PC-9 (cell line): ENCODE measurements at places on chromosomes 2 and 18. TPM values are rescaled to one million over a fixed set of nuclear protein-coding genes. Genes with fewer than 3 reads are reported as not detected.

DNA sequence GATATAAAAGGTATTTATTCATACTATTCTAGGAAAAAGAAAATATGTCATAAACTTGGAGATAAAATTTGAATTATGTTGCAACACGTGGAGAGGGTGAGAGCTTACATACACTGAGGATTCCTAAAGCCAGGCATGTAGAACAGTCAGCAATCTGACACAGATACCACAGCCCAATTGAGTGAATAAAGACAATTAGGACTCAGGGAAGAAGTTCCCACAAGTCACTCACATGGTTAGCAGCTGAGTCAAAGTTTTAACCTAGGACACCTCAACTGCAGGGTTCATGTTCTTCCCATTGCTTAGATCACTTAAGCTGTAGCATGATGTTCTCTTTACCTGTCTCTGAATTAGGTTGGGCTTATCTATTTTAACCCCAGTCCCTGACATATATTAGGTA lies 189.5 kb downstream of the CMPK2 start:
- no peak for DNase-seq

- no peak for DNase-seq
These were observed 10.5 kb downstream of the IL1R2 start for GRCh38 chr2:102002228-102002627.

- DNase-seq = no peak
These were observed 78.0 kb downstream of the SOWAHC start for GRCh38 chr2:109692013-109692743.

- no peak for DNase-seq
These were observed 16.3 kb downstream of the SIX3 start for GRCh38 chr2:44957656-44958327.

DNA sequence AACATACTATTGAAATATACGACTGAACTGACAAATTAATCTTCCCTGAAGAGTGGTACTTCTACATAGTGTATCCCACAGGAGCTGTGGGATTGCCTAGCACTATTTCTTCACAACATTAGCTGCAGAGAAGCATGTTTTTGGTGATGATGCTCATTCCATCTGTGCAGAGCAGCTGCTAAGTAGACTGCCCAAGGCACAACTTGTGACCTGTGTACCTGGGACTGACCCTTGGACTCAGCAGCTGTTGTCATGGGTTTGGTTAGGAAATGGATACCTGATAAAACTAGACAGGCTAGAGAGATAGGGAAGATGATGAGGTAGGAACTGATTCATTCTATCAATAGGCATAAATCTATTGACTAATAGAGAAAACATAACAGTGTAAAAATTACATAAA lies 1204.0 kb downstream of the DSC3 start:
- DNase-seq = no peak

- no peak for DNase-seq
These were observed 87.7 kb upstream of the DYNAP start for GRCh38 chr18:54503131-54503894.

DNA sequence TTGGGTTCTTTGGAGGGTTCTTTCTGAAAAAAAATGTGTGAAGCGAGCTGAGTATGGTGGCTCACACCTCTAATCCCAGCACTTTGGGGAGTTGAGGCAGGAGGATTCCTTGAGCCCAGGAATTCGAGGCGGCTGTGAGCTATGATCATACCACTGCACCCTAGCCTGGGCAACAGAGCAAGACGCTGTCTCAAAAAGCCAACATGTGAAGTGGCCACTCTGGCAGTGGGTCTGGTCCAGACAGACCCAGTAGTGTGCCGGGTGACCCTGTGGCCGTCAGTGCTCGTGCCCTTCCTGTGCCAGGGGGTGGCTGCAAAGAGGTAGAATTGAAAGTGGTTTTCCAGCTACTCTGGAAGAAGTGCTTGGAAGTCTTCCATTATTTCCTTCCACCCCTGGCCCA lies 11.6 kb downstream of the KLF11 start:
- no peak for DNase-seq

- DNase-seq = no peak
These were observed 394.1 kb upstream of the ATP5MC3 start for GRCh38 chr2:175575346-175576258.

GRCh38 chr2:239726631-239727181 lies 298.4 kb downstream of the NDUFA10 start:
- no peak for DNase-seq

GRCh38 chr2:118773826-118774225 lies 73.6 kb downstream of the EN1 start:
- DNase-seq = no peak

DNA sequence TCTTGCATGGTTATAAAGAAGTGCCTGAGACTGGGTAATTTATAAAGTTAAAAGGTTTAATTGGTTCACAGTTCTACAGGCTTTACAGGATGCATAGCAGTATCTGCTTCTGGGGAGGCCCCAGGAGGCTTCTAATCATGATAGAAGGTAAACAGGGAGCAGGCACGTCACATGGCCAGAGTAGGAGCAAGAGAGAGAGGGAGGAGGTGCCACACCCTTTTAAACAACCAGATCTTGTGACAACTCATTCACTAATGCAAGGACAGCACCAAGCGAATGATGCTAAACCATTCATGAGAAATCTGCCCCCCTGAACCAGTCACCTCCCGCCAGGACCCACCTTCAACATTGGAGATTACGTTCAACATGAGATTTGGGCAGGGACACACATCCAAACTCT lies 141.1 kb downstream of the EN1 start:
- DNase-seq = no peak

- DNase-seq = no peak
These were observed 382.7 kb downstream of the LNPK start for GRCh38 chr2:175619179-175620045.

- DNase-seq = no peak
These were observed 27.2 kb upstream of the NFE2L2 start for GRCh38 chr2:177291701-177292100.

GRCh38 chr2:238929242-238930081 lies 81.6 kb downstream of the TWIST2 start:
- DNase-seq = no peak

- DNase-seq = no peak
These were observed 12.8 kb downstream of the NFU1 start for GRCh38 chr2:69424419-69424818.

DNA sequence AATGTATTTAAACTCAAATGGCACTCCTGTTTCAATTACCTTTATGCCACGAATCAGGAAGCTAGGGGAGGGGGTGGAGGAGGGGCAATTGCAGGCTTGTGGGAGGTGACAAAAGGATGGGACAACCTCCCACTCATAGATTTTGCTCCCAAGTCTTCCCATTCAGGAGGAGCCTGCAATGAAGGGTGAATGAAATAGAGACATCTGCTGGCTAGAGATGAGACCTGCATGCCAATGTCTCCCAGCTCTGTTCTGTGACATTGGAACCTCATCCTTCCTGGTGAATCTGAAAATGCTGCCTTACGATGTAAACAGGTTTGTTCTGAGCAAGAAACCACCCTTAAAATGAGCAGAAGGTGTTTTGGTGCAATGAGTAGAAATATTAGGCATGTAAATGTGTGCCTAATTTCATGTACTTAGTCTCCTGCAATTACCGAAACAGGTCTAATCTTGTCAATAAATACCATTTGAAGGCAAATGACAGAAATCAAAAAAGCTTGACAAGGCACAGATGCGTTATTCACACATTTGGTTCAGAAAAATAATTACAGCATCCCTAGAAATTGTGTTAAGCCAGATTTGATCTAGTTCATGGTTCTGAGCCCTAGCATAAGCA lies 2.7 kb upstream of the PID1 start:
- DNase-seq = peak; percentile 40

DNA sequence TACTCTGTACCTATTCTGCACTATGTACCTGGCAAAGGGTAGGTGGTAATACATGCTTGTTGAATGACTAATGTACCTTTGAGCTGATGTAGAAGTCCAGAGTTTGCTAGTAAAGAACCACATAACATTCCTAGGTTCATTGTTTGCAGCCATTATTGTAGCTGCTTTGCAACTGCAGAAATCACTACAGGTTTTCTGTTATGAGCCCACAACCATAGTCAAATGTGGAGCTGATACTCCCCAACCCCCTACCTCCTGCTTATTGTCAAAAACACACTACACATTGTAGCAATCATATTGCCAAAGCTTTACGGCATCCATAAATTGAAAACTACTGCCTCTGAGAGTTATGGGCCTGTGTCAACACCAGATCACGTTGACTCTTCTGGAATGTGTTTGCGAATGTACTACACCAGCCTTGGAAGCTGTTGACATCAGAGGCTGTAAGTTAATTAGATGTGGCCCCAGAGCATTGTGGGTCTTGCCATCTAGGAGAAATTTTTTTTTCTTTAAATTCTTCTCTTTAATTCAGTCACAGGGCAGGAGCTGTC lies 187.0 kb downstream of the AGPS start:
- no peak for DNase-seq

DNA sequence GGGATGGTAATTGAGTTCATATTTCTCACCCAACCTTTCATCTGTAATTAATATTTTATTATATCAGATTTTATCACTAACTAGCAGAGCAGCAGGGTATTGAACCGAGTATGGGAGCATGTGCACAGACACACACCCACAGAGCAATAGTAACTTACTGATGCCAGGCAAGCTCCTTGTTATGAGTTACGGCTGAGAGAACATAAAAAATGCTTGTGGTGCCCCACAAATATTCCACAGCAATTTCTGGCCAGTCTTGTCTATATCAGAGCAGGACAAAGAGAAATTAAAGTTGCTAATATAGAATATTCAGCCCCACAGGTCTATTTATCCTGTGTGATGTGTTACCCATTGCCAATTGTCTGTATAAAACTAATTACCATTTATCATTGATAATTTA lies 501.8 kb upstream of the RAB12 start:
- no peak for DNase-seq

DNA sequence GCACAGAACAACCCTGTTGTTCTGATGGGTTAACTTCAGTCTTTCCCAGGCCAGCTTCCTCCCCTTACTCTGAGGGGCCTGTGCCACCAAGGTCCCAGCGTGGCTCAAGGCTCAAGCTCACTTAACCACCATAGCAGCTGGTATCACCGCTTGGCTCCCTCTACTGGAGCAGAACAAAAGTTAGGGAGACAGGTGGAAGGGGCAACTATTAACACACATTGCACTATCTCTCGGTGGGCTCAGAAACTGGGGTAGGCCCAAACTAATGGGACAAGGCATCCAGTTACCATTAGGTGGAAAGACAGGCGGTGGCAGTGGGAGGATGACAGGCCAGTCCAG lies 88.7 kb upstream of the ATL2 start:
- DNase-seq = no peak

Gene CLHC1
- 20.5 and 27.1 TPM in 2 replicates for total RNA-seq

Gene IL18R1
- 1.9 and 3.4 TPM in 2 replicates for total RNA-seq

Gene DOK1
- total RNA-seq = 15.0 and 27.8 TPM in 2 replicates

Gene TDRD15
- total RNA-seq = 1.9 and 2.9 TPM in 2 replicates

Gene BMP10
- not detected in 2 replicates for total RNA-seq

Gene TMEM163
- total RNA-seq = 1.4 and 2.4 TPM in 2 replicates

Gene ACMSD
- total RNA-seq = not detected in 2 replicates

Gene TSPYL6
- total RNA-seq = not detected in 2 replicates

Gene CEBPZ
- 29.2 and 35.7 TPM in 2 replicates for total RNA-seq

Gene EGR4
- not detected in 2 replicates for total RNA-seq

Gene MCM6
- 26.7 and 33.1 TPM in 2 replicates for total RNA-seq

Gene OR6B2
- not detected in 2 replicates for total RNA-seq

Gene TTR
- total RNA-seq = not detected in 2 replicates

Gene C2orf42
- 12.7 and 14.3 TPM in 2 replicates for total RNA-seq

Gene KATNAL2
- total RNA-seq = 9.0 and 9.4 TPM in 2 replicates
